ENCODE measurements at places on chromosomes 7 and 10.

GRCh38 chr10:86506499-86506898 lies 15.1 kb downstream of the WAPL start:
- no peak for DNase-seq

GRCh38 chr7:37714606-37715005 lies 31.0 kb downstream of the GPR141 start:
- DNase-seq, result no peak

DNA sequence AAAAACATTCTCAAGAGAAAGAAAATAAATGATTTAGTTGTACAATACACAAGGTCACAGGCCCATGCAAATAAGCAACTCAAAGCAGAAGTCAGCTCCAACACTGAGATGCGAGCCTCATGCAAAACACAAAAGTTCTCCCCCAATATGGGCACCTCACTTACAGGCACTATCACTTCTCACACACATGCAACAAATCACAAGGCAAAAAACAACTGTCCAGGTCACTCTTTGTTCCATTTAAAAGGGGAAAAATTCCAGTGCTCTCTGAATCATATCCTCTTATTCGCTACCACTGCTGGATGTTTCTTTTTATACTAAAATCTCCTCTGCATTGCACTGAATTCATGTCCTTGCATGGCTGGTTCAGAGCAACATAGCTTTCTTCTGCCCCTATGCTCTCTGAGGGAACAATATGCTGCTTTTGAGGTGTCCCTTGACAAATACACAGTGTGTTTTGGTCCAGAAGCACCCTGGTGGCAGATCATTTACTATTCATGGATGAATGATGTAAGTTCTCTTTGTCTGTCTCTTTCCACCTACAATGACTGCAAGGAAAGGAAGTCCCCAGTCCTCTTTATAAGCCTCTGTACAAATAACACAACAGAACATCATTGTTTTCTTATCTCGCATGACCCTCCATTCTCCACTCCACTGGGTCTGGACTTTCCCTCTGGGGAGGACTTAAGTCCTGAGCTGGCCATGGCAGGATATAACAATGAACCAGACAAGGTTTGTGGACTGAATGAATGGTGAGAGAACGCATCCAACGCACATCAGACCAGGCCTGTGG lies 85.4 kb upstream of the GSDME start:
- DNase-seq, result no peak

- DNase-seq, result no peak
These were observed 101.8 kb upstream of the MKLN1 start for GRCh38 chr7:131225619-131226513.

DNA sequence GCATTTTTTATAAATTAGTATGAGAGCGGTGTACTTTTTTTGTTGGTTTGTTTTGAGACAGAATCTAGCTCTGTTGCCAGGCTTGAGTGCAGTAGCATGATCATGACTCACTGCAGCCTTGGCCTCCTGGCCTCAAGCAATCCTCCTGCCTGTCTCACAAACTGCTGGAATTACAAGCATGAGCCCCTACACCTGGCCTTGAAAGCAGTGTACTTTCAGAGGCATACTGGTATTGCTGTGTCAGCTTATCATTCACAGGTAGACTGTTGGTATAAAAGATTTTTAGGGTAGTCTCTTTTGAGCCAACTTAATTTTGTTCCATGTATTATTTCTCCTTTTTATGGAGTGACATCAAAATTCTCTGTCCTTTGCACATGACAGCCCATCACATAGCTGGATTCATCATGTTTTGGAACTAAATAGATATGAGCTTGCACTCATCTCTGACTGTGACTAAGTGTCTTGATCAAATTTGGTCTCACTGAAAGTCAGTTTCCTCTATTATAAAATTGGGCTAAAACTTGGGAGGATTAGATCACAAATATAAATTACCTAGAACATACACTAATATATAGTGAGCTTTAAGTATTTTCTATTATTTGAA lies 12.4 kb downstream of the GNAT3 start:
- no peak for DNase-seq

DNA sequence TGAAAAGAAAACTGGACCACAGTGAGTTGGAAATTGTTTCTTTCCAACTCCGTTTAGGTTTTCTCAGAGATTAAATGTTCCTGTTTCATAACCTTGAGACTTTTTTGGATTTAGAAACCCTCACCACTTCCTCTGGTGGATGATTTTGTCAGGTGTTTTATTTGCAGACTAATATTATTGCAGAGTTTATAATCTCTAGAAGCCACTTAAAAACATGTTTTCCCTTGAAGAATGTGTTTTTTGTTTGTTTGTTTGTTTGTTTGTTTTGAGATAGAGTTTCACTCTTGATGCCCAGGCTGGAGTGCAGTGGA lies 520 bp upstream of the MICU1 start:
- DNase-seq, result no peak

GRCh38 chr10:38025283-38025682 lies 14.8 kb downstream of the ZNF33A start:
- DNase-seq, result no peak

DNA sequence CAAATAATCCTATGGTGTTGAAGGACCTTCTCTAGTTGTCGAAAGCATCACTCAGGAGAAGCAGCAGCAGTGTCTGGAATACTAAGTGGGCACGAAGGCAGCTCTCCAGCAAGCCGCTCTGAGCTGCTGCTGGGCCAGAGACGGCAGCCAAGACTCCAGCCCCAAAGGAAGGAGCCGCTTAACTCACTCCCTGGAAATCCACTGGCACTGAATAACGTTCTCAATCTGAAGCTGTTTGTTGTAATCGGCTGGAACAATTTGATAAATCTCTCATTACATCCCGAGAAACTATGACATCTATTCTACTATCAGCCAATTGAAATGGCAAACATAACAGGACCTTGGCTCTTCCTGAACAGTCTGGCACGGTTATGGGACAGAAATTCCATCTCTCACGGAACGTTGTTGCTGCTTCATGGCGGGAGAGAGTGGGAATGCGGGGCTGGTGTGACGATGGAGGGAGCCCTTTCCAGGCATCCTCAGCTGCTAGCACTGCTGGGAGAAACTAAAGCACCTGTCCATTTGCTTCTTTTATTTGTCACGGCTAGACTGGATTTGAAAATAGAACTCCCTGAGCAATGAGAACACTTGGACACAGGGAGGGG lies 331.5 kb upstream of the RNF32 start:
- no peak for DNase-seq

DNA sequence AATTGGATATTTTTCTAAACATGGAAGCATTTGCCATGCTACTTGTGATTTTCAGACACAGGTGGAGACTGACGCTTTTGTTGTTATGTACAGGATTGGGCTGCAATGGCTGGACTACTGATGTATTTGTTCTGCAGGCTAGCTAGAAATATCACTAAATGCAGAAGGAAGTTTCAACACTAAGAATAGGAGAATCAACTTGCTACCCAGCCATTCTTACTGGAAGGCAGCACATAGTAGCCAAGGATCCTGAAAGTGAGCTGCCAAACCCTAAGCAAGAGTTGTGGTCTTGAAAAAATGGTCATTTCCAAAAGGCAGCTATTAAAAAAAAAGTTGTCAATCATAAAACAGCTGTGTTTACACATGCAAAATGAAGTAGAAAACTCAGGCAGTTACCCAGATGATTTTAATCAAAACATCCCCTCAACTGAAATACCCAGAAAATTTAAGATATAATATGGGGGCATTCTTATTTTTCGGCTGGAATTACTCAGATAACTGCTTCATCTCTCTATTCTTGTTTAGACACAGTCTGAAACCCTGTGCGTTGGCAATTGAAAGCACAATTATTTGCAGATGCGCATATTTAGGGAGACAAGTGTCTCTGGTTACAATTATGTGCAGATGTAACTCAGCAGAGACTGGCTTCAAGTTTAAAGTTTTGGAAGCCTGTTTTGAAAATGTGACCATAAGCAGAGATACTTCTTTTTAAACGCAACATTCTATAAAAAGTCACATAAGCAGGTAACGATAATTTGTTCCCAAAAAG lies 31.2 kb downstream of the GFRA1 start:
- no peak for DNase-seq

DNA sequence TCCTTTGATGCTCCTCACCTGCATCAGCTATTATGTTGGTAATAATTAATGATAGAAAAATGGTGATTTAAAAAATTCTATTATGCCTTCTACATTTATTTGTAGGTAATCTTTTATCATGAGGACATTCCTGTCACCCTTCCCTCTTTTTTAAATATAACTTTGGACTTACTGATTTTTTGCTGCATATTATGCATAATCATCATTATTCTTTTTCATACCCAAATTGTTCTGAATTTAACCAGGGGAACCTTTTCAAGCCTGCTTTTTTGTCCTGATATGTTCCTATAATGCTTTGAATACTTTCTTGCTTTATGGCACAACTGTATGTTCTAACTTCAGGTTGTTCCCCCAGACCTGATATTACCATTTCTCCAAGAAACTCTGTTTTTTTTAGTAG lies 48.5 kb downstream of the TAX1BP1 start:
- DNase-seq, result no peak

- no peak for DNase-seq
These were observed 123.9 kb upstream of the FZD1 start for GRCh38 chr7:91140286-91140685.

- no peak for DNase-seq
These were observed 25.6 kb downstream of the CDNF start for GRCh38 chr10:14812271-14812670.

GRCh38 chr7:157540606-157541294 lies 203.9 kb downstream of the DNAJB6 start:
- no peak for DNase-seq

- DNase-seq, result no peak
These were observed 271.9 kb downstream of the ADARB2 start for GRCh38 chr10:1465418-1465911.

GRCh38 chr7:106111655-106112117 lies 426 bp downstream of the SYPL1 start:
- DNase-seq, result peak; percentile 45

GRCh38 chr10:120593693-120594092 lies 136.7 kb downstream of the PLPP4 start:
- DNase-seq, result no peak

DNA sequence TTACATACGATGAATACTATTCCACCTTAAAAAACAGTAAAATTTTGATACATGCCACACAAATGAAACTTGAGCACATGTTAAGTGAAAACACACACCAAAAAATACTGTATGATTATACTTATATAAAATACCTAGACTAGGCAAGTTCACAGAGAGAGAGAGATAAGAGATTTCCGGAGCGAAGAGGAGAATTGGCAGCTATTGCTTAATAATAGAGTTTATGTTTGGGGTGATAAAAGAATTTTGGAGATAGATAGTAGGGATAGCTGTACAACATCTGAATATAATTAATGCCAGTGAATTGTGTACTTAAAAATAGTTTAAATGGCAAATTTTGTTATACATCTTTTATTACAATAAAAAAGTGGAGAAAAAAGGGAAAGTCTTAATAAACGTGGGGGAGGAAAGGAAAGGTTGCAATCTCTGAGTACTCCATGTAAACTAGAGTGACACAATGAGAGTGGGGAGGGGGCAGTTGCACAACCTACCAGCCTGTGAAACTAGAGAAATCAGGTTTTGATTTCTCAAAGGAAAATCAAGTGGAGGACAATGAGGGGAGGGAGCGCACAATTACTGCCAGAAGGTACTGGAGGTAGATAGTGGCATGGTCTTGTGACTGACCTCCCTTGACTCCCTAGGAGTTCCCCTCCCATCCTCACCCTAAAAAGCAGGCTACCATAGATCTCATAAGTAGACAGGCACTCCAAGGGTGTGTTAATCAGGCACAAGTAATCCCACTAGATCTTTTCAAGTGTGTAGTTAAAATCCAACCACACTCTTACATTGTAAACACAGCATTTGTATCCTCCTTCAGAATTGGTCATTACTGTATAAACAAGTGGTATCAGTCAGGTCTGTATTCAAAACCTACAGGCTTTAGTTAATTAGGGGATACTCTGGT lies 31.6 kb upstream of the ANK3 start:
- DNase-seq, result no peak

DNA sequence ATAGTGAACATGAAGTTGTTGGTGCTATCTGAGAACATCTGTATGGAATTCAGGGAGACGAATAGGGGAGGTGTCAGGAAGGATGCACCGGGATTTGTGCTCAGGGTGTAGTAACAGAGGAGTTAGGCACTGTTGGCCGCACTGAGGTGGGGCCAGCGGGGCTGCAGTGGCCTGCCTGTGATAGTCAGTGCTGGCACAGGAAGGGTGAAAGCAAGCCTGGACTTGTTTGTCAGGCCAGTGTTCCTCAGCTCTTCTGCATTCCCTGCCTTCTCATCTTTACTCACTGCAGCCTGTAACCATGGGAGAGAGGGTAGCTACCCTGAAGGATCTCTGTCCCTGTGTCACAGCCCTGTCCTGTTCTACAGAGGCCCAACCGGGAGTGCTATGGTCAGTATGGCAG lies 81.3 kb downstream of the SH2D4B start:
- DNase-seq, result no peak

DNA sequence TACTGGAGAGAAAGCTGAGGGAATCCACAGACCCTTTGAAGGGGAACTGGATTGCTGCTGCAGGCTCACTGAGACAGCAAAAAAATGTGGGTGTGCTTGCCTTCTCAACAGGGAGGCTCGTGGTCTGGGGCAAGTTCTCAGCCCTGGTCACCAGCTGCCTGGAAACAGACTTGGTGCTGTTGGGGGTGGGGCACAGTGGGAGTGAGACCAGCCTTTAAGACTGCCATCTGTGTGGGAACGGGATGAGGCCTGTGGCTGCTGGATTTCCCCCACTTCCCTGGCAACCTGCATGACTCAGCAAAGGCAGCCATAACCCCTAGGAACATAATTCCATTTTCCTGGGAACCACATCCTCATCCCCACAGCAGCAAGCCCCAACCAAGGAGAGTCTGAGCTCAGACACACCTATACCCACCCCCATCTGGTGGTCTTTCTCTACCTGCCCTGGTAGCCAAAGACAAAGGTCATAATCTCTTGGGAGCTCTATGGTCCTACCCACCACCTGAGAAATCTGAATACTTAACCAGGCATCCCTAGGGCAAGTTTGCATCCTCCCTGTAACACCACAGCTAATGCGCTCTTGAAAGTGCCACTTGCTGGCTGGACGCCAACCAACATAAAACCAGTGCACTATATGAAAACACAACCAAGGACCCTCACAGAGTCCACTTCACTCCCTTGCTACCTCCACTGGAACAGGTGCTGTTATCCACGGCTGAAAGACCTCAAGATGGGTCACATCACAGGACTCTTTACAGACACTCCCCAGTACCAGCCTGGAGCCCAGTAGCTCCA lies 45.0 kb upstream of the TFEC start:
- no peak for DNase-seq

DNA sequence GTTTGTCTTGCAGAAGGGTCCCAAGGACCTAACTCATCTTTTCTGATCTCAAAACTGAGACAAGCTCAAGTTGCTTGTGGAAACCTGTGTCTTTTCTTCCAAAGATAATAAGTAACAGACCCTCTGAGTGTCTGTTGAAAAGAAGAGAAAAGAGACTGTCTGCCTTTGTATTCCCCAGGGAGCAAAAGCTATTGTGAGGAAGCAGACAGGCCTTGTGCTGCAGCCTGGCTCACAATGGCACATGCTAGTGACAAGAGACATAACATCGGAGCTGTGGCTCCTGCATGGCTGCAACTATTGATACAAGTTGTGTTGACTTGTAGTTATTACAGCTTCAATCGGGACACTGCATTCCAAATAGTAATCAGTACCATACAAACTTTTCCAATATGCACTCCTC lies 202.9 kb downstream of the DKK1 start:
- no peak for DNase-seq

- DNase-seq, result no peak
These were observed 50.1 kb upstream of the HDAC9 start for GRCh38 chr7:18445483-18445882.

Data from T-helper 22 cell (primary cell).